ENCODE measurements at places on chromosomes 1 and 21.
A peak's percentile ranks its signal among the peaks of the same experiment; 100 is the strongest.

GRCh38 chr1:3359351-3359750, 95.1 kb upstream of the ARHGEF16 start:
- DNase-seq: no peak

DNA sequence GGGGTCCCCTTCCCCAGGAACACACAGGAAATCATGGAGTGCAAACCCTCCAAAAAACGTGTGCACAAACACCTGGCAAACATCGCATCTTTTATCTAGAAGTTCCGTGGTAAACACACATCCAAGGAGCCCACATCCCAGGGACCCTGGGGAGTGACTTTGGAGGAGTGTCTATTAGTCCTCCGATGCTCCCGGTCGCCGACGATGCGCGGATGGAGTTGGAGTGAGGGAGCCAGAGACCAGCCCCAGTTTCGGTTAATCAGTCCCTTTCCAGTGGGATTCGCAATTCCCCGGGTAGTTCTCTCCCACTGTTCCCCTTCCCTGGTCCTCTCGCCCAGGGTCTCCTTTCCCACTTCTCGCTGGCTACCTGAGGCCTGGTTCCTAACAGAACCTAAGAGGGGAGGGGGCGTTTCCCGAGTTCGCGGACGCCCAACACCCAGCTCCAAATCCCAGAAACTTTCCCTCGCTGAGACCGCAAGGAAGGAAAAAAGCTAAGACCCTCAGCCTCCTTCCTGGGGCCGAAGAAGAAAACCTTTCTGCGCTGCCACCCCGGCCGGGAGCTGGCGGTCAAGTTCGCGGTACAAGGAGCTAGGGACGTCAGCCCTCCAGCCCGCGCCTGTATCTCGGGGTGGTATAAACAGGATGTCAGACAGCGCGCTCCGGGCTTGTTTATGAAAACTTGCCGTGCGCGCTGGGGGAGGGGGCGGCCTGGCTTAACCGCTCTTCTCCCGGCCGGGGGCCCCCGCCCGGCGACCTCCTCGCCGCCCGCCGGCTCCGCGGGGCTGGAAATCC, 787 bp downstream of the JAK1 start:
- DNase-seq: peak; percentile 39

DNA sequence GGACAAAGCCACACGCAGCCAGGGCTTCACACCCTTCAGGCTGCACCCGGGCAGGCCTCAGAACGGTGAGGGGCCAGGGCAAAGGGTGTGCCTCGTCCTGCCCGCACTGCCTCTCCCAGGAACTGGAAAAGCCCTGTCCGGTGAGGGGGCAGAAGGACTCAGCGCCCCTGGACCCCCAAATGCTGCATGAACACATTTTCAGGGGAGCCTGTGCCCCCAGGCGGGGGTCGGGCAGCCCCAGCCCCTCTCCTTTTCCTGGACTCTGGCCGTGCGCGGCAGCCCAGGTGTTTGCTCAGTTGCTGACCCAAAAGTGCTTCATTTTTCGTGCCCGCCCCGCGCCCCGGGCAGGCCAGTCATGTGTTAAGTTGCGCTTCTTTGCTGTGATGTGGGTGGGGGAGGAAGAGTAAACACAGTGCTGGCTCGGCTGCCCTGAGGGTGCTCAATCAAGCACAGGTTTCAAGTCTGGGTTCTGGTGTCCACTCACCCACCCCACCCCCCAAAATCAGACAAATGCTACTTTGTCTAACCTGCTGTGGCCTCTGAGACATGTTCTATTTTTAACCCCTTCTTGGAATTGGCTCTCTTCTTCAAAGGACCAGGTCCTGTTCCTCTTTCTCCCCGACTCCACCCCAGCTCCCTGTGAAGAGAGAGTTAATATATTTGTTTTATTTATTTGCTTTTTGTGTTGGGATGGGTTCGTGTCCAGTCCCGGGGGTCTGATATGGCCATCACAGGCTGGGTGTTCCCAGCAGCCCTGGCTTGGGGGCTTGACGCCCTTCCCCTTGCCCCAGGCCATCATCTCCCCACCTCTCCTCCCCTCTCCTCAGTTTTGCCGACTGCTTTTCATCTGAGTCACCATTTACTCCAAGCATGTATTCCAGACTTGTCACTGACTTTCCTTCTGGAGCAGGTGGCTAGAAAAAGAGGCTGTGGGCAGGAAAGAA, 8.1 kb downstream of the PSRC1 start:
- DNase-seq: no peak

GRCh38 chr1:210347112-210347511, 18.4 kb downstream of the HHAT start:
- no peak for DNase-seq

Measured in AG04450 (cell line).